ENCODE measurements at places on chromosomes 2 and 18. TPM values are rescaled to one million over a fixed set of nuclear protein-coding genes. Genes with fewer than 3 reads are reported as not detected.

The STRADB gene
- 68.3 TPM for polyA plus RNA-seq

The RGPD3 gene
- not detected for polyA plus RNA-seq

DNA sequence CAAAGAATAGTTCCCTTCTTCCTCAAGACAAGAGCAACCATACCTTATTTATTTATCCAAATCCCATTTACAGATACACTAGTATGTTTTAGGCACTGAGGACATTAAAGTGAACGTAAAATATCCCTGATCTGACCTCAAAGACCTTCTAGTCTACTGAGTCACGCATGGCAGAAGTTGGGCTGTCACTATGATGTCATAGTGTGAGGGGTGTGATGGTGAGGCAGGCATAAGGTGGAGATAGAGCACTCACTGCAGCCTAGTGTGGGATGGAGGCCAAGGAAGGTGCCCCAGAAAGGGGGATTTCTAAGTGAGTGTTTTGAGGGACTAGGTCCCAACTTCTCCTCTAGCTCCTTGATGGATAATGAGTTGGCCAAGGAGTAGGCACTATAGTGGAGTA lies 249.5 kb upstream of the SKOR2 start:
- H3K36me3 ChIP-seq: no peaks in the 10 kb centered on the region
- no peaks in the 10 kb centered on the region for H3K27me3 ChIP-seq
- no peak for DNase-seq
- H3K4me3 ChIP-seq: no peak overlapping the region
- no peak overlapping the region for H3K27ac ChIP-seq
- no peaks in the 10 kb centered on the region for H3K4me1 ChIP-seq

DNA sequence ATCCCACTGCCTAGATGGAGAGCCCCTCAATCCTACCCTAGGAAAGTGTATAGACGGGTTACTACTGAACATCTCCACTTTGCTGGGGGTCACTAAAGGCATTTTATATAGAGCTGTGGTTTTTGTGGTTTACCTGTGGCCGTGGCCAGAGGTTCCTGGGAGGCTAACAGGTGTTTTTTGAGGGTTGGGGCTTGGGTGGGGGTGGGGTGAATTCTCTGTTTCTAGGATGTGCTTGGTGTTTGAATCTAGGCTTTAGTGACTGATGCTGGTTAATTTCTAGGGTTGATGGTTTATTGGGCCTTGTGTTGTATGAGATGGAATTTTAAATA lies 7.7 kb downstream of the HOXD8 start:
- H3K4me1 ChIP-seq: peaks cover 8% of the 10 kb centered on the region
- H3K27me3 ChIP-seq: peaks cover 94% of the 10 kb centered on the region
- DNase-seq: no peak
- H3K27ac ChIP-seq: no peak overlapping the region
- H3K4me3 ChIP-seq: peak overlapping the region; percentile 67
- no peaks in the 10 kb centered on the region for H3K36me3 ChIP-seq

GRCh38 chr2:43774617-43775016 lies 778 bp downstream of the DYNC2LI1 start:
- DNase-seq: no peak
- no peaks in the 10 kb centered on the region for H3K36me3 ChIP-seq
- no peaks in the 10 kb centered on the region for H3K4me1 ChIP-seq
- no peaks in the 10 kb centered on the region for H3K27me3 ChIP-seq

DNA sequence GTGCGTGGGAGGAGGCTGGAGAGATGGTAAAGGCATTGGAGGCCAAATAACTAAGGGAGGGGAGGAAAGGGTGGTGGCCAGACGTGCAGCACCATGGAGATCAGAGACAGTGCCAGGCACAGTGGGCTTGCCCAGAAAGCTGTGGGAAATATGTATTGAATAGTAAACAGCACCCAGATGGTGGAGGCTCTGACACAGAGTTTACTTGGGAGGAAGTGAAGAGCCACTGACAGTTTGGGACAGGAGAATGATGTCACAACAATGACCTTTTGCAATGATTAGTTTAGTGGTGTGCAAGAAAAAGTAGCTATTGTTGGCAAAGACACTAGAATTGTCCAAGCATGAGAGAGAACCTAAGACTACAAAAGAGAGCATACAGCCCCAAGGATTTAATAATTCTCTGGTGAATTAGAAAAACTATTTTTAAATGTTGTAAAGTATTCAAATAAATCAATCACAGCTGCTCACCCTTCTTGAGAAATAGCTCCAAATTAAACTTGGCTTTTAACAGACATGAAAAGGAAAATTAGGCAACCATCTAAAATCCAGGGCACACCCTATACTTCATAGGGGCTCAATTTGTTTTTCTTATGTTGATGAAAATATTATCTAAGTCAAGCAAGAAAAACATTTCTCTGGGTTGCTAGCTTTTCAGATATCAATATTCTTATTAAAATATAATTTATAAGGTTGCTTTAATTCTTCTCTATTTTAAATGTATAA lies 458.7 kb upstream of the HNRNPA3 start:
- no peaks in the 10 kb centered on the region for H3K4me1 ChIP-seq
- H3K27me3 ChIP-seq: no peaks in the 10 kb centered on the region
- H3K4me3 ChIP-seq: no peak overlapping the region
- no peak for DNase-seq
- H3K36me3 ChIP-seq: no peaks in the 10 kb centered on the region
- no peak overlapping the region for H3K27ac ChIP-seq

DNA sequence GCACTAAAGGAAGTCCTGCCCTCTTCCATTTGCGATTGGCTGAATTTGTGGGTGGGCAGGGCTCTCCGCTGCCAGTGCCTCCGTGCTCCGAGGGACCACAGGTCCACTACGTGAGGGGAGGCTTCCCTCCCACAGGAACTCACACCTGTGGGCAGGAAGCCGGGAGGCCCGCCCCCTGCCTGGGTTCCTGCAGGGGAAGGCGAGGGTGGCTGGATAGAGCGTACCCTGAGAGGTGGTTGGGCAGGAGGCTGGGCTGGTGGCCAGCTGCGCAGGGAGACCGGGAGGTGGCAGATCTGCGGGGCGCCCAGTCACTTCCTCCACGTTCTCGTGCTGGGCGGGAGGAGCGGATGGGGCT lies 47.0 kb upstream of the PTH2R start:
- no peaks in the 10 kb centered on the region for H3K27me3 ChIP-seq
- no peak overlapping the region for H3K27ac ChIP-seq
- no peak overlapping the region for H3K4me3 ChIP-seq
- H3K36me3 ChIP-seq: no peaks in the 10 kb centered on the region

DNA sequence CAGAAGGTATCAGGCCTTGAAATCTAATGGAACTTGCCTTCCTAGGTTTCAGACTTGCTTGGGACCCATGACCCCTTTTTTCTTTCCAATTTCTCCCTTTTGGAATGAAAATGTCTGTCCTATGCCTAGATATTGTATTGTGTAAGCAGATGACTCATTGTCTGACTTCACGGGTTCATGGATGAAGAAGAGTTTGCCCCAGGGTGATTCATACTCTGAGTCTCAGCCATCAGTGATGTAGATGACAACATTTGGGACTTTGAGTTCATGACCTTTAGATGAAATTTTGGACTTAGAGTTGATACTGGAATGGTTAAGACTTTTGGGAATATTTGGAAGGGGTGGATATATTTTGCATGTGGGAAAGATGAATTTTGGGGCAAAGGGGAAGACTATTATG lies 11.2 kb upstream of the SCYGR5 start:
- no peak overlapping the region for H3K27ac ChIP-seq
- H3K4me1 ChIP-seq: no peaks in the 10 kb centered on the region

DNA sequence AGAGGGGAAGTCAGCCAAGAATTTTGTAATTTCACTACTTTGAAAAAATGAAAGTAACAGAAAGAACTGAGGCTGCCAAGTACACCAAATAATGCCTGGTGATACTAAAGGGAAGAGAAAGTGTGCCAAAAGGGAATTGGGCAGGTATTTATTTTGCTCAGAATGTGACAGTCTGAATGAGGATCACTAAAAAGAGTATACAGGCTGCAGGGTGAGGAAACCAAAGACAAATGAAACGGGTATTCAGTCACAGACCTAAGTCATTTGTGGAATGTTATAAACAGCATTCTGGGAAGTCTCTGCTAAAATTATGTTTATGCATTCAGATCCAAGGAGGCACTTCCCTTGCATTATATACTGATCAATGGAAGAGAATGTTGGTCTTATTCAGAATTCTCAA lies 418.6 kb upstream of the SLC39A10 start:
- H3K27me3 ChIP-seq: no peaks in the 10 kb centered on the region
- no peak for DNase-seq
- no peak overlapping the region for H3K27ac ChIP-seq
- no peaks in the 10 kb centered on the region for H3K4me1 ChIP-seq

- DNase-seq: no peak
- H3K27ac ChIP-seq: no peak overlapping the region
- H3K4me1 ChIP-seq: no peaks in the 10 kb centered on the region
Observed at GRCh38 chr2:226855787-226856186, 19.9 kb downstream of the RHBDD1 start.

DNA sequence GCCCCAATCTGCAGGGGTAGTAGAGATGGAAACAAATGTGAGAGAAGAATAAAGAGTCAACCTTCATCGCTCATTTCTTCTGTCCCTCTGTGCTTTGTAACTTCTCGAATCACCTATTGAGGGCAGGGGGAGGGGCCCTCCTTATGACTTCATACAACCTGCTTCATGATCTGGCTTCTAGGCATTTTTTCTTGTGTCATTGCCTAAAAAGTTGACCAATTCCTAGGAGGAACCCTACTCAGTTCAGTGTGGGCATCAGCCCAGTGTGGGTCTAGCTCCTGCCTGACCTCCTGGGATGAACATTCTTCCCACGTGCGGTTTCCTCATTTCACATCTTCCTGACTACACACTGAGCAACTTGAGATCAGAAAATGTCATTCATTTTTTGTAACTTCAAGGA lies 46.3 kb upstream of the CREB1 start:
- H3K36me3 ChIP-seq: no peaks in the 10 kb centered on the region
- no peak overlapping the region for H3K27ac ChIP-seq
- DNase-seq: no peak
- H3K4me1 ChIP-seq: no peaks in the 10 kb centered on the region
- no peaks in the 10 kb centered on the region for H3K27me3 ChIP-seq
- no peak overlapping the region for H3K4me3 ChIP-seq

Data from hepatocyte (in vitro differentiated cells).